ENCODE measurements at places on chromosomes 1 and 21.

GRCh38 chr1:46811053-46811452 lies 12.2 kb downstream of the CYP4B1 start:
- no peak for DNase-seq

GRCh38 chr1:42272920-42273319 lies 62.1 kb downstream of the FOXJ3 start:
- no peak for DNase-seq

DNA sequence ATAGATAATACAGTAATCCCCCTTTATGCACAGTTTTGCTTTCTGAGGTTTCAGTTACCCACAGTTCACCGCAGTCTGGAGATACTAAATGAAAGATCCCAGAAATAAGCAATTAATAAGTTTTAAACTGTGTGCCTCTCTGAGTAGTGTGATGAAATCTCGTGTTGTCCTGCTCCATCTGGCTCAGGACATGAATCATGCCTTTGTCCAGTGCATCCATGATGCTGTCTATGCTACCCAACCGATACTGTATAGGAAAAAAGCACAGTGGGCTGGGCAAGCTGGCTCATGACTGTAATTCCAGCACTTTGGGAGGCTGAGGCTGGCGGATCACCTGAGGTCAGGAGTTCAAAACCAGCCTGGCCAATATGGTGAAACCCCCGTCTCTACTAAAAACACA lies 85.0 kb upstream of the SLC2A1 start:
- no peak for DNase-seq

DNA sequence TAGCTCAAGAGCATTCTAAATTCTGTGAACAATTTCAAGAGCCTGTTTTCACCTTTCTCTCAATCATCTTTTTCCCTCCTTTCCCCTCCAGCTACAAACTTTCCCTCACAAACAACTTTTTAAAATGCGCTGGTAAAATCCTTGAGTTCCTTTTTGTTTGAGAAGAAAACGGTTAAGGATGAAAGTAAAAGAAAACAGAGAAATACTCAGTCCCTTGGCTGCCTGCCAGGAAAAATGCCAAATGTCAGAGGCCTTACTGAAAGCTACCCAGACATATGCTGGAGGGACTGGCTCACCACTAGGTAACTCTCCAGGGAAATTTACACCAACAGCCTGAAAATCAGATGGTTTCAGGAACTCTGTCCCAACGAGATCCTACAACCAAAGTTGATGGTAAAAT lies 11.0 kb upstream of the SERBP1 start:
- DNase-seq: no peak

- no peak for DNase-seq
Measured at GRCh38 chr1:19559641-19560040, 74.3 kb upstream of the CAPZB start.

DNA sequence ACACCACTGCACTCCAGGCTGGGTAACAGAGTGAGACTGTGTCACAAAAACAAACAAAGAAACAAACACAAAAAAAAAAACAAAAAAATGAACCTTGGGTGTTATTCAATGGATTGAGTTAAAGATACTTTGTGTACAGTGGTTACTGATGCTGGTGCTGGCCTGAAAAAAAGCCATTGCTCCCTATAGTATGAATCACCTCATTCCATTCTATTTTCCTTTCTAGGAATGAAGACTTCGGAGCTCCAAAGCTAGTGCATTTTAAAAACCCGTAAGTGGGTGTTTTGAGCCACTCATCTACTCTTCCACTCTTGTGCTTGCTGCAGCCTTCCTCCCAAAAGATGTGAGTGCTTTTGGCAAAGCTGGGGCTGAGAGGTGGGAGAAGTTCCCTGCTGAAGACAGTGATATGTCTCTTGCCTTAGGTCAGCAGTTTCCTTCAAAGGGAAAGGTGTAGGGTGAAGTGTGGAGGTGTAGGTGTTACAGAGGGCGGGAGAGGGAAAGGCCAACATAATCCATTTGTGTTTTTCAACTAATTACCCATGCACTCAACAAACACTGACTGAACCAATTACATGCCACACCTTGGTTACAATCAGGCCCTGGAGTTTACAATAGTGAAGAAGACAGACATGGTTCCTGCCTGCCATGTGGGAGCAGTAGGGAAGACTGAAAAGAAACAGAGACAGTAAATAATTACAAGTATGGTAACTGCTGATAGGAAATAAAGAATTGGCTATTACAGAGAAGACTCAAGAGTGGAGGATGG lies 55.0 kb upstream of the SERBP1 start:
- DNase-seq: no peak

DNA sequence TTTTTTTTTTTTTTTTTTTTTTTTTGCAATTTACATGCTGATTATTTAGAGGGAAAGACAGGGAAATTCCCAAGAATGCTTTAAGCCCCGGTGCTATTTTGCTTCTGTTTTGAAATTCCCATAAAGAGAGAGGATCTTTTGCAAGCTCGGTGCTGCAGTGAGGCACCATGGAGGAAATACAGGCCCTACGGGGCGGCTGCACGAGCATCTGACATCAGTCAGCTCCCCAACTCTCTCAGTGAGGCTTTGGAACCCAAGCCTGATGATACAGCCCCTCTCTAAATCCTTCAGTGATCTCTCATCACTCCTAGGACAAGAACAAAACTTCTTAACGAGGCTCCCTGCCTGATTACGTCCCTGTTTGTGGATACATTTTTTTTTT lies 791 bp upstream of the CHI3L1 start:
- no peak for DNase-seq

GRCh38 chr1:56034222-56034621 lies 545.1 kb downstream of the PLPP3 start:
- no peak for DNase-seq

DNA sequence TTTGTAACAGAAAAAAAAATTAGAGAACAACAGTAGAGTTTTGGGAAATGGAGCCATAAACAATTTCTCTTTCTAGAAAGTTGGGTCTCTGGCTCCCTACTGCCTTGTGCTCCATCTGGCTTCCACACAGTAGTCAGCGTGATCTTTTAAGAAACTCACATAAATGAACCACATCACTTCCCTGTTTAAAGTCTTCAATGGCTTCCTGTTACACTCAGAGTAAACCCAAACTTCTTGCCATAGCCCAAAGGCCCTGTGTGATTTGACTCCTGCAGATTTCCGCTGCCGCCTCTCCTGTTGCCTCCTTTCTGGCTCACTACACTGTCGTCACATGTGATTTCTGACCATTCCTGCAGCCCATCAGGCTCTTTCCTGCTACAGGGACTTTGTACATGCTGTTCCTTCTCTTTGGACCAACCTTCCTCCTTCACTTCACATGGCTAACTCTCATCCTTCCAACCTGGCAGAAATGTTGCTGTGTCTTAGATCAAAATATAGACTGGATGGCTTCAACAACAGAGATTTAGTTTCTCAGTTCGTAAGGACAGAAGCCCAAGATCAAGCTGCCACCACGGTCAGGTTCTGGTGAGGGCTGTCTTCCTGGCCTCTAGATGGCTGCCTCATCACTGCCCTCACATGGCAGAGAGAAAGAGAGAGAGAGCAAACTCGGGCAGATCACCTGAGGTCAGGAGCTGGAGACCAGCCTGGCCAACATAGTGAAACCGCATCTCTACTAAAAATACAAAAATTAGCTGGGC lies 34.0 kb downstream of the OPRD1 start:
- DNase-seq: no peak

- DNase-seq: no peak
Measured at GRCh38 chr1:18803851-18804250, 55.6 kb downstream of the TAS1R2 start.

- no peak for DNase-seq
Measured at GRCh38 chr1:203581841-203582240, 44.8 kb upstream of the ATP2B4 start.

DNA sequence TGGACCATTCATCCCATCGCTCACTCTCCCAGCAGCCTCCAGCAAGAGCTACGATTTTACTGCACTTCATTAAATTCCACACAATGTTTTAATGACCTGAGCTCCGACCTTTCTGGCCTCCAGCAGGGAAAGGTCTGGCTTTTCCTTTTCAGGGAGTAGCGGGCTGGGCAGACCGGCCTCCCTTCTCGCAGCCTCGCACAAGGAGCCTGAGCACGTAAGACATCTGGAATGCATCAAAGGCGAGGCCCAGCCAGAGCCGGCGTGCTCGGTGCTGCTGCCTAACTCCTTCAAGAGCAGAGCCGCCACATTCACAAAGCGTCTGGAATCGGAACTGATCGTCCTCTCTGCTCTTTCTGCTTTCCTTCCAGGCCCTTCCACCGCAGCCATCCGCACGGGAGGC lies 32.5 kb upstream of the FHAD1 start:
- peak; percentile 88 for DNase-seq

GRCh38 chr1:222310836-222311235 lies 237.1 kb downstream of the HHIPL2 start:
- peak; percentile 48 for DNase-seq

DNA sequence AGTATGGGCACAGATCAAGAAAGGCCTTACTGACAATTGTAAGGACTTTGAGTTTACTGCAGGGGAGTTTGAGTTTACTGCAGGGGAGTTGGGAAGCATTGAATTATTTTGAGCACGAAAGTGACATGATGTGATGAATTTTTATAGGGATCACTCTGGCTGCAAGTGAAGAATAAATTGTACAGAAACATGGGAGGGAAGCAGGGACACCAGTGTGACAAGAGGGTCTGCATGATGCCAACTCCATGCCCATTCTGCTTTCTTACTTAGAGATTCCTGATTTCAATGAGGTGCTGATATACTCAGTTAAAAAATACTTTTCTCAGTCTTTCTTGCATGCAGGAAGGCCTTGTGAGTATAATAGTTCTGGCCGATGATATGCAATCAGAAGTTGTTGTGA lies 234.4 kb downstream of the CENPF start:
- DNase-seq: no peak

GRCh38 chr1:110233861-110234260 lies 23.7 kb downstream of the KCNC4 start:
- no peak for DNase-seq

DNA sequence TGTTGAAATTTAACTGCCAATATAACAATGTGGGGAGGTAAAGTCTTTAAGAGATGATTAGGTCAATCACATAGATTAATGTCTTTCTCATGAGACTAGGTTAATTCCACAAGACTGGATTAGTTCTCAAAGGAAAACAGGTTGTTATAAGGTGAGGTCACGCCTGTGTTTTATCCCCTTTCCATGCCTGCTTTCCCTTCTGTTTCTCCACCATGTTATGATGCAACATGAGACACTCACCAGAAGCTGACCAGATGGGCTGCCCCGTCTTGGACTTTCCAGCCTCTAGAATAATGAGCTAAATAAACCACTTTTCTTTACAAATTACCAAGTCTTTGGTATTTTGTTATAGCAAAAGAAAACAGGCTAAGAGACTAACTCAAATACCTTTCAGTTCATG lies 70.8 kb downstream of the DDAH1 start:
- DNase-seq: no peak

DNA sequence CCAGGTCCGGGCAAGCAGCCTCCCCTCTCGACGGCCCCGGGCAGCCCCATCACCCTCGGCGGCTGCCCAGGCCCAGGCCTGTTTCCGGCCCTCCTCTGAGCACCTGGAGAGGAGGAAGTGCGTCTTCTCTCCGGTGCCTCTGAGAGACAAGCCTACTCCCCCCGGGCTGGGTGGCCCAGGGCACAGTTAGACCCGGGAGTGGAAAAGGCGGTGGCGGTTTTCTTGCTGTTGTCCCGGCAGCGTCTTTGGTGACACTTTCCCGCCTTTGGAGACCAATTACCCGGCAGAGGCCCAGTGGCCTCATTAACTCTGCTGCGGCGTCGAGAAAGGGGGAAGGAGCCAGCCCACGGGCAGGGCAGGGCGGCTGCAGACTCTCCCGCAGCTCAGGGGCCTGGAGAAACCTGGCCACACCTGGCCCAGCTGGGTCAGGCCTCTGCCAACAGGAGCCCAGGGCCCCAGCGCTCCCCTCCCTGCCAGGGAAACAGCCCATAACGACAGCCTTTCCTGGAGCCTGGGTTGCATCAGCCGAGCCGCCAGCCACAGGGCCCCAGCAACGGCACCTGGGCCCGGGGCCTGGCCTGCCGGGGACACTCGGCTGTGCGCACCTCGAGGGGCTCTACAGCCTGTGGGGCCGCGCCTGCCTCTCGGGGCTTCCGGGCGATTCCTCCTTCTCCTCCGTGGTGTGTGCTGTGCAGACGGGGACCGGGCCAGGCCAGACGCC lies 28.4 kb upstream of the C1orf159 start:
- peak; percentile 84 for DNase-seq

- no peak for DNase-seq
Measured at GRCh38 chr1:203267912-203268311, 37.4 kb upstream of the BTG2 start.

GRCh38 chr1:166039436-166040201 lies 127.2 kb downstream of the FAM78B start:
- DNase-seq: peak; percentile 34

DNA sequence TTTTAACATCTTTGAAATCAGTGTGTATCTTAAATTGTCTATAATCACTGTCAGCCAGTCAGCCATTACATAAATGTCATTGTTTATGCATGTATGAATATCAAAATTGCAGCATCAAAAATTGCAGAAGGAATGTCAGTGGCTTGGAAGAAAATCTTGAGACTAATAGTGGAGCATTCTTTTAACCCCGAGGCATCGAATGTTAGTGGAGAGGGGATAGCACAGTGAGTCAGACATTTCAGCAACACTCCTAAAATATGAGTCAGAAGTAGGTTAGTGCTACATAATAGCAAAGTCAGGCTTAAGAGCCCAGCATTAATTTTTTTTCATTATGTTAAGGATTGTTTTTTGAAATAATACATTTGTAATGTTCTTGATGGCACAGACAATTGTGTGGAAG lies 45.5 kb downstream of the SNRPE start:
- DNase-seq: peak; percentile 12

GRCh38 chr1:179175011-179175841 lies 54.3 kb downstream of the ABL2 start:
- DNase-seq: peak; percentile 32

- DNase-seq: no peak
Measured at GRCh38 chr1:210724768-210725167, 396.1 kb downstream of the HHAT start.

- no peak for DNase-seq
Measured at GRCh38 chr1:222521299-222522104, 26.4 kb downstream of the HHIPL2 start.

DNA sequence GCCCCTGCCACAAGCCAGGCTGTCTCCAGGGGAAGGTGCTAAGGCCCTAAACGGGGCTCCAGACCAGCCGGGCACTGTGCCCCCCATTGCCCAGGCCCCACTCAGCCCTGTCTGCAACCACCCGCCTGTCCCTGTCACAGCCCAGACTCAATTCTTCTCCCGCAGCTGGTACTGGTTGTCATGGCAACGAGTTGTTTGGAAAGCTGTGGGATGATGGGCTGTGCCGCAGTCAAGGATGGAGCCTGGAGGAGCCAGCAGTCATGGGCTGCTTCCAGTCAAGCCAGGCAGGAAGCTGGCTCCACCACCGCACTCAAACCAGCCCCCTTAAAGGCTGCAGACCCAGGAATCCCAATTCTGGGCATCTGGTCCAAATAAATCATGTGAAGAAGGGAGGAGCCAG lies 4.2 kb downstream of the SPOCD1 start:
- peak; percentile 94 for DNase-seq

DNA sequence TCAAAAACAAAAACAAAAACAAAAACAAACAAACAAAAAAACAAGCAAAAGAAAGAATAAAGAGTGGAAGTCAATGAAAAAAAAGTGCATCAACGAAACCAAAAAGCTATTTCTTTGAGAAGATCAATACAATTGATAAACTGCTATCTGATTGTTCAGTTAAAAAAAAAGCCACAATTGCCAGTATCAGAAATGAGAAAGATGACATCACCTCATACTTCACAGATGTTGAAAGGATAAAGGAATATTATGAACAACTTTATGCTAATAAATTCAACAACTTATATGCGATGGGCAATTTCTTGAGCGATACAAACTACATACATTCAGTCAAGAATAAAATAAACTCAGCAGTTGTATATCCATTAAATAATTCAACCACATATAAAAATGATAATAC lies 2.2 kb upstream of the LRRC3 start:
- DNase-seq: no peak
